ENCODE measurements at places on chromosomes 12 and 14.

- DNase-seq: no peak
These were observed 271.3 kb upstream of the TMPO start for GRCh38 chr12:98244136-98244535.

DNA sequence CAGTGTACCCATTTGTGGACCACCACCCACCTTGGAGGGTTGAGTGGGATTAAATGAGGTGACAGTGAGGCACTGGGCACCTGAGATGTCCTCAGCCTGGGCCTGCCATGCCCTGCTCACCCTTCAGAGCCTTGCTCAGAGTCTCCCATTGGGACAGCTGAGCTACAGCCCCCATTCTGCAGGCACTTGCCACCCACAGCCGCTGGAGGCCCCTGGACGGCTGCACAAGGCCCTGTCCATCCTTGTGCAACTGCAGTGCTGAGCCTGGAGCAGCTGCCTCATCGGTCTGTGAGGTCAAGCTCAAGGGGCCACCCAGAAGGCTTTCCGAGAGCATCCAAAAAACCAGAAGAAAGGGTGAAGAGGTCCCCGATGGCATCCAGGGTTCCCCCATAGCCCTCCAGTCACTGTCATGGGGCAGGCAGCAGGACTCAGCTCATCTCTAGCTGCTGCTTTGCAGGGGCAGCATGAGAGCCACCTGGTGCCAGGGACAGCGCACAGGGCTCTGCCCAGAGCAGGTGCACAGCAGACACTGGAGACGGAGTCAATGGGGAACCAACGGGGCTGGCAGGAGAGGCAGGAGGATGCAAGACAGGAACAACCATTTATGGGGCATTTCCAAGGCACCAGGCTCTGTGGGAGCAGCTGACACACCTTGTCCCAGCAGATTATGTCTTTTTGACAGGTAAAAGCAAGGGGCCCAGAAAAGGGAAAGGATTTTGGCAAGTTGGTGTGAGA lies 84.6 kb downstream of the ARL6IP4 start:
- DNase-seq: no peak

DNA sequence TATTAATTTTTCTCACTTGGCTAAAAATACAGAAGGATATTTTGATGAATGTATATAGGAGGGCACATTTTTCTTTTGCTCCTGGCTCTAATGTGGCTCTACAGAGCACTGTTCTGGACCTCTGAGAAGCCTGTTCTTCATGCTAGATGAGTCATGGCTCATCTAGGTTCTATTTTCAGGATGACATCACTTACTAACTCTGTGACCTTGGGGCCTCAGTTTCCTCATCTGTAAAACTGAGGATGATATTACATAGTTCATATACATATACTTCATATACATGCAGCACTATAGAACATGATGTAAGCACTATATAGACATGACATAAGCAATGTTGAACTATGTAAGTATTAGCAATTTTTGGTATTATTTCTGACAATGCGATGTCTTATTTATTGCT lies 35.8 kb downstream of the SOCS2 start:
- DNase-seq: no peak

DNA sequence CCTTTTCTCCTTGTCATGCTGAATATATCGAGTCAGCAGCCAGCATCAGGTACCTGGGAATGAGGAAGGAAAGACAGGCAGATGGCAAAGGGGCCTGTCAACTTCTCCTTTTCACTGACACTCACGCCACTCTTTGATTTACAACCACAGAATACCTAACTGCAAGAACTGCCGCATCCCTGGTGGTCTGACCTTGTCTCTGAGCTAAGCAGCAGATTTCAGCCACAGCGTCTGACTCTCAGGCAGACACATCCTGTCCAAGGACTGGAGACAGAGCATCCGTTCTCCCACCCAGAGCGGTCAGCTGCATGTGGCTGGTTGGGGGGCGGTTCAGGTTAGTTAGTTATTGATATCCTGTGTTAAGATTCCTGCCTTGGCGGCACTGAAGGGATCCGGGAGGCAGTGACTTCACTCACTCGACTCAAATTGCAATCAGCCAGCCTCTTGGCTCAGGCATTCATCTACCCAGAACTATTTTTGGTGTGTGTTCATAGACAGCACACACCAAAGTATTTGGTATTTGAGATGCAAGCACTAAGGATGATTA lies 11.2 kb upstream of the MAP1LC3B2 start:
- no peak for DNase-seq

DNA sequence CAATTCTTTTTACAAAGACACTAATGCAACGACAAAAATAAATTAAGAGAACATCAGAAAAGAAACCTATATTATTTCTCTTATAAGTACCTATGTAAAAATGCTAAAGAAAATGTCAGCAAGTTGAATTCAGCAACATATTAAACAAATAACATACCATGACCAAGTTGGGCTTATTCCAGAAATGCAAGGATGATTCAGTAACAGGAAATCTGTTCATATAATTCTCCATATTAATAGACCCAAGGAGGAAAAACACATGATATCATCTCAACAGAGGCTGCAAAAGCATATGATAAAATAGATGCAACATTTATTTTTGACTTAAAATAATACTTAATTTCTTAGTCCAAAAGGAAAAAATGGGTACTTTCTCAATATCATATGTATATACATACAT lies 25.1 kb upstream of the GPHB5 start:
- DNase-seq: no peak

- no peak for DNase-seq
These were observed 4.5 kb upstream of the CACNA2D4 start for GRCh38 chr12:1922985-1923384.

DNA sequence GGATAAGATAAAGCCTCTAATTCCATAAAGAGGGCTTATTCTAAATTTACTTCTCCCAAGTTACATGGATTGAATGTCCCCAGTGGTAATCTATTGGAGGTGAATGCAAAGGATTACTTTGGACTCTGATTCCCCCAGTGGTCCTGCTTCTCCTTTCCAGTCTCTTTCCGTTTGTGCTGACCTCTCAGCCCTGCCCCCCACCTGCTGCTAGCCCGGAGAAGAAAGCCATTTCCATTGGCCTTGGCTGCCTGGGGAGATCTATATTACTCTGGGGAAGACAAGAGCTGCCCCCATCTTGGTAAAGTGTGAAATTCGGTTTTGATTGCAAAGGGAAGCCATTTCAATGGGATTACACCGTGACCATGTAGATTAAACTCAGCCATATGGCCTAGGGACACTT lies 13.3 kb downstream of the ASCL1 start:
- DNase-seq: no peak

DNA sequence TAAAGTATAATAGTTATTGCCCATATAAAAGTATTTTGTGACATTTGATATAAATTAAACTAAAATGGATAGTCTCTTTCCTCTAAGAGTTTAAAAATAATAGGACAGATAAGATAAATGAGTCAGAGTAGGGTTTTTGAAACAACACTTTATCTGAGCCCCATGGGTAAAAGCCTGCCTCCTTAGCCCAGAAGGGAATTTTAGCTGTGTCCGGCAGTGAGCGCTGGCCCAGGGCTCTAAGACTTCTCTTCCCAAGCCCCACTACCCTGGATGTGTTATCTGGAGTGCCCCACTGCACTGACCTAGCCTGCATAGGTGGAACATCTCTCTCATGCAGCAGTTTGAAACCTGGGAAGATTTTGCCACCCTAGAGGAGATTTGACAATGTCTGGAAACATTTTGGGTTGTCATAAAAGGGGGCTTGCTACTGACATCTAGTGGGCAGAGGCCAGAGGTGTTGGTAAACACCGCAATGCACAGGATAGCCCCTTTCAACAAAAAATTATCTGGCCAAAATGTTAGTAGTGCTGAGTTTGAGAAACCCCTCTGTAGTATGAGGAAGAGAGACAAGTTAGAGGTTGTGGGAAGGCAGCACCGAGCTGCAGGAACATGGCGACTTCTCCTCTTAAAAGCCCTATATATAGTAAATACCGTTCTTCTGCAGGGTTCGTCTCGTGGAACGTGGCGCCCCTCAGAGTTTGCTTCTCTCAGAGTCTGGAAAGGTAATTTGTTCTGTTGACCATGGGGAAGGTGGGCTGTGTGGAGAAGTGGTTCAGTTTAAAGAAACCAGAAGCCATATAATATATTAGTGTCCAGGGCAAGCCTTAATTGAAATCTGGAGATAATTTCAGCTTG lies 29.3 kb upstream of the ATF1 start:
- no peak for DNase-seq

- DNase-seq: no peak
These were observed 32.6 kb downstream of the RAD52 start for GRCh38 chr12:916712-917445.

GRCh38 chr14:76613616-76614015 lies 147.7 kb upstream of the VASH1 start:
- DNase-seq: no peak

DNA sequence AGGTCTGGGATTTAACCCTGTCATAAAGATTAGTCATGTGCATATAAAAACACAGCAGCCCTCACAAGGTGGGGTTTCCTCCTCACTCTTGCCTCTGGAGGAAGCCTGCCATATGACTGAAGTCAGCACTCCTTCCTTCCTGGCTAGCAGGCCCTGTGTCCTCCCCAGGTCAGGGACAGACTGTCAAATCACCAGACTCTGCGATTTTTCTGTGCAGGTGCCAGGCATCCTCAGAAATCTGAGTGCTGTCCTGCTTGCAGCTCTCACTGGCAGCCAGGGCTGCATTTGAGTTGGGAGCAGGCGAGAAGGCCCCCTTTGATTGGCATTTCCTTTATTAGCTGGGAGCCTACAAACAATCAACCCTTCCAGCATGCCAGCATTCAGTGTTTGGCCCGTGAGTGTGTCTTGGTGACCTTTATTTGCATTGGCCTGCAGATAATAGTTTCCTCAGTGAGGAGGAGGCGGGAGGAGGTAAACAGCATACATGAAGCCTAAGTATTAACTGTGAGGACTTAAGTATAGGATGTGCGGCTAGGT lies 183.8 kb upstream of the ARHGAP5 start:
- no peak for DNase-seq

DNA sequence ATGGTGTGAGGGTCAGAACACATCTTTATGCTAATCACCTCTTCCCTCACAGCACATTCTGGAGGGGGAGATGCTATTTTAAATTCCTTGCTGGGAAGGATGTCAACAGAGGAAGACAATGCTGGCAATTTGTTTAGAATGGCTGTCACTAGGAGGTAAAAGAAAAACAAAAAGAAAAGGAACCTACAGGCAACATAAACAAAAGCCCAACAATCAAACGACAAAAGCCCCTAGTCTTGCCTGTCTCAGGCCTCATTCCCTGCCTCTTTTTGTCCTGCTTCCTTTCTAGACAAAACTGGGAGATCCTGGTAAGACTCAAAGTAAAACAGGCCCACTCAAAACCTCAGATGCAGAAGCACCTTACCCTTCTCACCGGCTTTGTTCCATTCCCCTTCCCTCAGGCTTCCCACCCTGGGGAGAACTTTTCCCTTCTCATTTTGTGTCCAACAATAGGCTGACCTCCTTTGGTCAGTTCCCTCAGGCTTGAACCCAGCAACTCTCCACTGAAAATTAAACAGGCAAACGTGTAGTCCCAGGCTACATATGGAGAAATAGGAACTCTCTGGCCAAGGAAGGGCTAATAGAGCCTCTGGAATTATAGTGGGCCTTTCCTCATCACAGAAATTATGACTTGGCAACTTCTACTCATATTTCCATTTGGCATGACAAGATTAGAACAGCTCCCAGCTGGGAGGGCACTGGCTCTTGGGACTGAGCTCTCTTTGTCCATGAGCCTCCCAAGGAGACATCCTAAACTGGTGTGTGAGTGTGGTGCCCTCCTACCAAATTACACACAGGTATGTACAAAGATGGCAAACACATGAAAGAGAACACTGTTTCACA lies 193.0 kb downstream of the MON2 start:
- no peak for DNase-seq

- DNase-seq: no peak
These were observed 405.8 kb downstream of the ATP23 start for GRCh38 chr12:58347188-58347587.

- DNase-seq: peak; percentile 25
These were observed 29.3 kb upstream of the RIN3 start for GRCh38 chr14:92484132-92484823.

DNA sequence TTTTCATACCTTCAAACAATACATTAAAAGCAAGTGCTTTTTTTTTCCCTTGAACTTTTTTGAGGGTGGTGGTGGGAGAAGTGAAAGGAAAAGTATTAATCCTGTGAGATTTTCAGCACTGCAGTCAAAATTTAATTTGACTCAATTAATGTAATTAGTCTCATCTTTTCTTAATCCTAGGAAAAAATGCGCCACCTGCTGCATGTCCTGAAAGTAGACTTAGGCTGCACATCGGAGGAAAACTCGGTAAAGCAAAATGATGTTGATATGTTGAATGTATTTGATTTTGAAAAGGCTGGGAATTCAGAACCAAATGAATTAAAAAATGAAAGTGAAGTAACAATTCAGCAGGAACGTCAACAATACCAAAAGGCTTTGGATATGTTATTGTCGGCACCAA lies 52.2 kb downstream of the SPATA7 start:
- DNase-seq: no peak

DNA sequence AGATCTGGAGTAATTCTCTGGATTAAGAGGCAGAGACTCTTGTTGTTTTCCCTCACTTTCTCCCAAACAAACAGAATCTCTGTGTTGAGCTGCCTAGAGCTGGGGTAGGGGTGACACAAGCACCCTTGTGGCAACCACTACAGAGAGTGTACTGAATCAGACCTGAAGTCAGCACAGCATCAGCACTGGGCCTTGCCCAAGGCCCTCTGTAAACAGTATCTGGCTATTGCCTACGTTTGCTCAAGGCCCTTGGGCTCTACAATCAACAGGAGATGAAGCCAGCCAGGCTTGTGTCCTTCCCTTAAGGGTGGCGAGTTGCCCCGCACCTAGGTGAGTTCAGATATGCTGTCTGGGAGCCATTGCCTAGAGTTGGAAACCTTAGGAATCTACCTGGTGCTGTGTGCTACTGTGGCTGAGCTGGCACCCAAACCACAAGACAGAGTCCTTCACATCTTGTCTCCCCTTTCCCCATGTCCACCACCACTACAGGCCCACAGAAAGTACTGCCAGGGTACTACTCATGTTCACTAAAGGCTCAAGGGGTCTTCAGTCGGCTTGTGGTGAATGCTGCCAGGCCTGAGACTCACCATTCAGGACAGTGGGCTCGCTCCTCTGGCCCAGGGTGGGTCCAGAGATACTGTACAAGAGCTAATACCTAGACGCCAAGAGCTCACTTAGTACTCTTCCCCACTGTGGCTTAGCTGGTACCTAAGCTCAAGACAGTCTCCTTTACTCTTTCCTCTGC lies 206.8 kb downstream of the SYNE2 start:
- DNase-seq: no peak

DNA sequence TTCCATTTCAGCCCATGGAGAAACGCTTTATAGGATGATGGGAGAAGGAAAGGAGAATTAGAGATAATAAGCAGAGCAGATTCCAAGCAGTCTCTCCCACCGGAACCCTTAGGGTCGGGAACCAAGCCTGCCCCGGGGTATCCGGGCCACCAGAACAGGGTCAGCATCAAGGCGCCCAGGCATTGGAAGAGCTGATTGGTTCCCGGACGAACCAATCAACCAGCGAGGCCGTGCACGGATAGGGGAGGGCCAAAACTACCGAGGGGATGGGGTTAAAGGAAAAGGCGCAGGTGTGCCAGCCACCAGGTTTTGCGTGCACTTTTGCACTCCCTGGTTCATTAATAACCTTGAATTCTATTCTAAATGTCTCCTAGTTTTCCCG lies 1.7 kb downstream of the PPM1H start:
- DNase-seq: no peak

GRCh38 chr14:93994919-93995682 lies 2.0 kb upstream of the CCDC197 start:
- no peak for DNase-seq

GRCh38 chr14:64217308-64217707 lies 76.9 kb downstream of the ESR2 start:
- DNase-seq: no peak

- DNase-seq: no peak
These were observed 153.5 kb downstream of the KCNA5 start for GRCh38 chr12:5197131-5197530.
